ENCODE measurements at places on chromosomes 7 and 10.

GRCh38 chr10:28523725-28524252 lies 9.1 kb upstream of the WAC start:
- DNase-seq, result no peak

- no peak for DNase-seq
These were observed 66.9 kb downstream of the GATA3 start for GRCh38 chr10:8121201-8121890.

DNA sequence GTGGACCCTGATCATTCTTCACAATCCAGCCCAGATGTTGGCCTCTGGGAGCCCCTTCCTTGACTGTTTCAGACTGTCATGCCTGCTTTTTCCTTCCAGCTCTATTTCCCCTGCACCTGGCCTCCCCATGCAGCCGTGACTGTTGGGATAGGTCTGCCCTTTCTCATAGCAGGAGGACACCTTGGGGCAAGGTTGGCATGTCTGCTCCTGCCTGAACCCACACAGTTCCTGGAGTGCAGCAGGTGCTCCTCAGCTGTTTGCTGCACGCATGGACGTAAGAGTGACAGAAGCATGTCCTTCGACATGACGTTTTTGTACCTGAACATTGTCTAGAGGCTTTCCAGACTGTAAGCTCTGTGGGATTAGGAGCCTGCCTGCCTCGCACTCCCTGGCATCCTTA lies 24.0 kb downstream of the POR start:
- DNase-seq, result no peak

DNA sequence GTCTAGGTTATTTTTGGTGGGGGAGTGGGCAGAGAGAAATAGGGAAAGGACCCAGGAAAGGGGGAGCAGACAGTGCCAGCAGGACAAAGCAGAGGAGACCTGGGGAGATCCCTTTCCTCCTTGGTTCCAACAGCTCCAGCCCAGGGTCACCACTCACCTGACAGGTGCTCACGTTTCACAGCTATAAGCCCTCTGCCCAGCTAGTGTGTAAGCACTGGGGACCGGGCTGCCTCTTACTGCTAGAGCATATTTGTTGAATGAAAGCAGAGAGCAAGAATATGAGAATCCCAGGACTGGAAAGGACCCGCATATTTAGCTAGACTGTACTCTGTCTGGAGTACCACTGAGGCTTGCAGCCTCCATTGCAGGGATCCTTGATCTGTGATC lies 6.7 kb downstream of the ZCCHC24 start:
- DNase-seq, result no peak

DNA sequence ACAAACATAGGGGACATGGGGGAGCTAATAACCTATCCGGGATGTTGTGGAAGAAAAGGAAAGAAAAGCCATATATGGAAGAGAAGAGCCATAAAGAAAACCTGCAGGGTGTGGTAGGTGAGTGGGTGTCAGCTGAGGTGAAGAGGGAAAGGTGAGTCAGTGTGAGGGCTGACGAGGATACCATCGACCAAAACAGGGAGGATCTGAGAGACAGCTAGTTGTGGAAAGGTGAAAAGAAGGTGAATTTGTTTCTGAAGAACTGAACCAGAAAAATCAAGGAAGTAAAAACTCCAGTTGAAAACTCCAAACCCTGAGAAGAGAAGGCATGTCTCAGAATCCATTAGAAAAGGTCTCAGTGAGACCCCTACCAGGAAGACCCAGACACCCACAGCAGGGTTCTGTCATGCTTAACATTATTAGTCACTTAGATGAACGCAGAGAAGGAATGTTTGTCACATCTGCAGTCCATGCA lies 4.1 kb downstream of the BLNK start:
- DNase-seq, result no peak

DNA sequence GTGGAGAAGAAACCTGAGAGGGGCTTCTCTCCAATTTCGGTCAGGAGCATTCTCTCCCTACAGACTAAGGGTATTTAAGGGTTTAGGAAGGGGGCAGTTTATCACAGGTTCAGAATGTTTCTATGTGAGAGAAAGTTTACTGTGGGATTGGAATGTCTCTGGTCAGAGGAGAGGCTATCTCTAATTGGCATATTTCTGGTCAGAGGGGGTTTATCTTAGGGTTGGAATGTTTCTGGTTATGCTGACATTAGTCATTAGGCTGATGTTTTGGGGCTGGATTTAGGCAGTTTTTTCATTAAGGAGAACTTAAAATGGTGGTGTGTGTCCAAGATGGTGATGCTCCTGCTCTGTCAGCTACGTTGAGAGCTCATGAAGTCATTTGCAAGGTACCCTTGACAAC lies 758.0 kb downstream of the TYW1 start:
- DNase-seq, result no peak
